ENCODE measurements at places on chromosomes 7 and 10. TPM values are rescaled to one million over a fixed set of nuclear protein-coding genes. Genes with fewer than 3 reads are reported as not detected.
A peak's percentile ranks its signal among the peaks of the same experiment; 100 is the strongest.

- peaks cover 12% of the 10 kb centered on the region for H3K27me3 ChIP-seq
- no peak overlapping the region for H3K4me3 ChIP-seq
- H3K27ac ChIP-seq: no peak overlapping the region
- H3K36me3 ChIP-seq: no peaks in the 10 kb centered on the region
These were observed 32.3 kb downstream of the FAM241B start for GRCh38 chr10:69662173-69662877.

- H3K4me1 ChIP-seq: no peaks in the 10 kb centered on the region
- H3K27ac ChIP-seq: no peak overlapping the region
- peaks cover 34% of the 10 kb centered on the region for H3K36me3 ChIP-seq
- H3K27me3 ChIP-seq: no peaks in the 10 kb centered on the region
These were observed 77.7 kb downstream of the RBM33 start for GRCh38 chr7:155722118-155722517.

- DNase-seq: peak; percentile 73
- no peaks in the 10 kb centered on the region for H3K27me3 ChIP-seq
- H3K27ac ChIP-seq: no peak overlapping the region
- H3K4me3 ChIP-seq: no peak overlapping the region
- peaks cover 33% of the 10 kb centered on the region for H3K4me1 ChIP-seq
These were observed 35.0 kb downstream of the SH3PXD2A start for GRCh38 chr10:103820101-103821062.

DNA sequence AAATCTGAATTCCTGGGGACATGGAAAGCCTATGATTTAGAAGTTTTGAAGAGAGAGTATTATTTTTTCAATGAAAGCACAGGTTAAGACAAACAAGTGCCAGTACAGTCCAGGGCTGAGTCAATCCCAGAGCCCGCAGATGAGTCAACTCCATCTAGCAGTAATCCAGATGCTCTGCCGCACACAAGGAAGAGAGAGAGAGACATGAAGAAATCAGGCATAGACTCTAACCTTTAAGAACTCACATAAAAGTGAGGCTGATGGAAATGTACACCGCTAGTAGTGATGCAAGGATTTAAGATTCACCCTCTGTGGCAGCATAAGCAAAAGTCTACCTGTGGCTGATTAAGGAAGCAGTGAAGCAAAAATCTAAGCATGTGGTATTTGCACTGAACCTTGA is 651.5 kb downstream of the TNS3 start:
- H3K27ac ChIP-seq: no peak overlapping the region
- H3K4me1 ChIP-seq: peaks cover 20% of the 10 kb centered on the region
- DNase-seq: no peak

DNA sequence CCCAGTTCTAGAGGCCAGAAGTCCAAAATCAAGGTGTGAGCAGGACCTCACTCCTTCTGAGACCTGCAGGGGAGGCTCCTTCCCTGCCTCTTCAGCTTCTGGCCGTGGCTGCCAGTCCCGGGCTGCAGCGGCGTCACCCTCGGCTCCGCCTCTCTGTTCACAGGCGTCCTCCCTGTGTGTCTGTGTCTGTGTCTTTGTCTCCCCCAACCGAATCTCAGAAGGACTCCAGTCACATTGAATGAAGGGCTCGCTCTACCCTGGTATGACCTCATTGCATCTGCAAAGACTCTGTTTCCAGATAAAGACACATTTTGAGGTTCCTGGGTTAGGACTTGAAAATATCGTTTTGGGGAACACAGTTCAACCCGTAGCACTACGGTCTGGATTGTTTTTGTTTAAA is 33.1 kb upstream of the GALNT11 start:
- H3K27ac ChIP-seq: no peak overlapping the region
- H3K4me3 ChIP-seq: no peak overlapping the region
- H3K27me3 ChIP-seq: no peaks in the 10 kb centered on the region
- no peaks in the 10 kb centered on the region for H3K4me1 ChIP-seq
- DNase-seq: peak; percentile 75
- no peaks in the 10 kb centered on the region for H3K36me3 ChIP-seq

DNA sequence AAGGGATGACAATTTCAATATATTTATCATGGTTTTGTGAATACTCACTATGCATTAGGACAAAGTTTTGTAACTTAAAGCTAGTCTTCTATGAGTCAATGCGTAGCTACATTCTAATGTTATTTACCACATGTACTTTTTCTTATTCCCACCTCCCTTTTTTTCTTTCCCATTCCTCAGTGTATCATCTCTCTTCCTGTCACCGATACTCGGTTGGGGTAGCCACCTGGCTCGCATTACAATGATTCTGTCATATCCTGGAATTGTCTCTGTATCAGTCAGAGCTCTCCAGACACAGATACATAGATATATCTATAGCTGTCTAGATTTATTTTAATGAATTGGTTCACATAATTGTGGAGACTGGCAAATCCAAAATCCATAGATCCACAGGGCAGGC is 9.8 kb upstream of the RALA start:
- no peaks in the 10 kb centered on the region for H3K4me1 ChIP-seq
- no peak overlapping the region for H3K27ac ChIP-seq
- H3K36me3 ChIP-seq: no peaks in the 10 kb centered on the region
- no peaks in the 10 kb centered on the region for H3K27me3 ChIP-seq
- no peak for DNase-seq
- H3K4me3 ChIP-seq: no peak overlapping the region

GRCh38 chr10:11288302-11288701 is 270.6 kb downstream of the CELF2 start:
- no peaks in the 10 kb centered on the region for H3K27me3 ChIP-seq
- no peak overlapping the region for H3K4me3 ChIP-seq
- no peak for DNase-seq
- H3K27ac ChIP-seq: no peak overlapping the region

DNA sequence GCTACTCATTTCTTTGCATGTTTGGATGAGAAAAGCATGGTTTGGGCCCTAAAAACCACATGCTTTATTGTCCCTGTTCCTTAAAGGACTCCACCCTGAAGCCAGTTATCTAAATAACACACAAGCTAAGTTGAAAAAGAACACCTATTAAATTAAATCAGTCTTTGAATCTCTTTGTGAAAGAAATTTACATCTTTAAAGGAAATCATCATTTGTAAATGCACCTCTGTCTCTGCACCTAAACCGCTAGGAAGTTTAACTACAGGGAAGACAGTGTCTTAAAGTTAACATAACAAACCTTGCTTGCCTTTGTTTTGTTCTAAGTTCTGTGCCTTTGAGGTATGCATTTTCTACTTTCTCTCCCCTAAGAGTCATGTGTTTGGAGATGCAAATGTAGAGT is 52.6 kb downstream of the HTR7 start:
- no peaks in the 10 kb centered on the region for H3K4me1 ChIP-seq
- no peak overlapping the region for H3K27ac ChIP-seq
- no peak for DNase-seq
- H3K36me3 ChIP-seq: no peaks in the 10 kb centered on the region
- H3K27me3 ChIP-seq: no peaks in the 10 kb centered on the region

DNA sequence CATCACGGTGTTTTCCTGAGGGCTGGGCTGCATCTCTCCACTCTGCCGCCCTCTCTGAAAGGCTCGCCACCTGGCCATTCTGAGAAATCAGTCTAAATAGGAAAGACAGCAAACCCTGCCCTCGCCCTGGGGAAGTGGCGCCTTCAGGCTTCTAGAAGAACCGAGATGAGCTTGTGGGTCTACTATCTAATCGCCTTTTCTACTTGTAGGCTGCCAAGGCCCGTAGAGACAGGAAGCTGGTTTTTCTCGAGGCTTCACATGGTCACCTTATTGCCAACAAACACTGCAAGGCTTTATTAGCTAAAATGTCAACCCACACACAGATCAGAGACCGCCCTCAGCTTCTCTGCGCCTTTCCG is 21.4 kb downstream of the LAT2 start:
- H3K4me1 ChIP-seq: peaks cover 8% of the 10 kb centered on the region
- H3K36me3 ChIP-seq: peaks cover 46% of the 10 kb centered on the region
- DNase-seq: no peak
- no peaks in the 10 kb centered on the region for H3K27me3 ChIP-seq
- no peak overlapping the region for H3K4me3 ChIP-seq

DNA sequence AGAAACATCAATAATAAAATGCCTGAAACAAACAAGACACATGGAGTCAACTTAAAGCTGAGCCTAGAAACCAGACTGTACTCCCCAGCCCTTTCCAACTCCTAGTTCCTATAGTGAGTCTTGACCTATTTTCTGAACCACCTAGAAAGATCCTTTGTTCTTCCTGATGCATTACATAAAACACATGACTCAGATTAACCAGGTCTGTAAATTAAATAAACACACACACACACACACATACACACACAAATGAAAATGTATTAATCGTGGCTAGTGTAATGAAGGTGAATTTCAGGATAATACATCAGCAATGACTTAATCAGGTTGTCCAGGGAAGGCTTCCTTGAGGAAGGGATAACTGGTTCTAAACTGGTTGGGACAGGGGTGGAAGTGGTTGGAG is 104.7 kb downstream of the ST8SIA6 start:
- no peak for DNase-seq
- H3K36me3 ChIP-seq: no peaks in the 10 kb centered on the region
- H3K4me3 ChIP-seq: no peak overlapping the region

DNA sequence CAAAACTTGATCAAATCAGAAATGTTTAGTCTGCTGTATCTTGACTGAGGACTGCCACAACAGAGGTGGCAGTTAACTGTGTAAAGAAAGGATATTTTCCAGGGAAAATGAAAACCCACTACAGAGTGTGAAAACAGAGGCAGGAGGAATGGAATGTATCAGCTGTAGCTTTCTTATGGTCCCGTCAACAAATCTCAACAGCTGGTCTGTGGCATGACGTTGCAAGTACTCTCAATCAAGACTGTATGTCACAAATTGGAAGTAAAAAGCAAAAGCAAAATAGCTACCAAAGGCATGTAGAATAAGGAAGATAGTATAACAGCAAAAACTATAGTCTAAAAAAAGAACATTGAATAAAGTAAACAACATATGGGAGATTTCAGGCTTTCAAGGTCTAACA is 123.5 kb downstream of the KMT2C start:
- H3K4me1 ChIP-seq: peaks cover 26% of the 10 kb centered on the region
- no peak overlapping the region for H3K4me3 ChIP-seq
- DNase-seq: no peak
- no peak overlapping the region for H3K27ac ChIP-seq

DNA sequence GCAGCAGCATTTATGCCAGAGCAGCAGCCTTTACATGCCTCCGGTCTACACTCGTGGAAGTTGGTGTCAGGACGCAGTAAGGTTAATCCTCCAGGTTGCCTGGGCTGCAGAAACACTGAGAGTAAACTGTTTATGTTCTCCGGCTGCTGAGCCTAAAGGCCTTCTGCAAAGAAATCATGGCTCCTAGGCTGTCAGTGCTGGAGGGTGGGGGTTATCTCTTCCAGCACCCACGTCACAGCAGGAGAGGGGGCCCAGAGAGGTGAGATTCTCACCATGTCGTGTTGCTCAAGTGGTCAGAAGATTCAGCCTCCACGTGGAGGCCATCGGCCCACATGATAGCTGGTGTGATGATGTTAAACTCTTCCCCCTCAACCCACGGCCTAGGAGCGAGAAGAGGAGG is 41.2 kb downstream of the COL13A1 start:
- no peaks in the 10 kb centered on the region for H3K36me3 ChIP-seq
- H3K27me3 ChIP-seq: no peaks in the 10 kb centered on the region
- H3K4me3 ChIP-seq: no peak overlapping the region
- peaks cover 7% of the 10 kb centered on the region for H3K4me1 ChIP-seq
- DNase-seq: no peak
- H3K27ac ChIP-seq: no peak overlapping the region

DNA sequence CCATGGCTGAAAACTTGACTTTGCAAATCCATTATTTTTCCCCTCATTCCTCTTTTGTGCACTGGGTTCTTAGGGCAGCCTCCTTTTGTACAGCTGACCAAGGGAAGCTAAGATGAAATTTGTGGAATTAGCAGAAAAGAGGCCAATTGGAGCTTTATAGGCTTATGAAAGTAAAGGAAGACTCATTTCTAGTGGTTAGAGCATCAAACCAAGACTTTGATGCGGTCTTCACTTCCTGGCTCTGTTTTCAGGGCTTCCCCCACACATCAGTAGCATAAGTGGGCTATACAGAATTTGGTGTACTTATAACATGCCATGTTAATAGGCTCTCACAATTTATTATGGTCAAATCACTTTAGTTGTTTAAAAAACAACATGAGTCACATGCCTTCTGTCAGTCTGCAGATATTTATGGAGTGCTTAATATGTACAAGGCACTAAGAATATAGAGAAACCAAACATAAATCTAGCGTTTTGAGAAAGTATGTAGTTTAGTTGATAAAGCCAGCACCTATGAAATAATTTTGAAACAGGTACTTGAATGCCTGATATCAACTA is 5.7 kb downstream of the AUTS2 start:
- no peak for DNase-seq
- H3K4me1 ChIP-seq: peaks cover 26% of the 10 kb centered on the region
- no peak overlapping the region for H3K4me3 ChIP-seq

ZNF239 gene
- total RNA-seq: 3.5 TPM

MACC1 gene
- 22.1 TPM for total RNA-seq

RBM20 gene
- total RNA-seq: 0.41 TPM
